ENCODE measurements at places on chromosomes 4 and X.

DNA sequence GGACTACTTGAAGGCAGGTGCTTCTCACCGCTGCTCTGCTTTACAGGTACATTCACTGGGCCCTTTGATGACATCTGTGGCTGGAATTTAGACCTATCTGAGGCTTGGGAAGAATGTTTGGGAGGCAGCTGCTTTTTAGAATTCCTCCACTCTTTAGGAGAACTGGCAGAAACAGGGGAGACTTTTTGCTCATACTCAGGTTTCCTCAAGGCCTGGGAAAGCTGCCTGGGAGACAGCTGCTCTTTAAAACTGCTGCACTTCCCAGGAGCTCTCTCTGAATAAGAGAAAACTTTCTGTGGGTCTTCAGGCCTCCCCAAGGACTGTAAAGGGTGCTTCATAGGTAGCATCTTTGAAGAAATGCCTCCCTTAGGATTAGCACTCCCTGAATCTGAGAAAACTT is 14.3 kb downstream of the CT47C1 start:
- DNase-seq: no peak

DNA sequence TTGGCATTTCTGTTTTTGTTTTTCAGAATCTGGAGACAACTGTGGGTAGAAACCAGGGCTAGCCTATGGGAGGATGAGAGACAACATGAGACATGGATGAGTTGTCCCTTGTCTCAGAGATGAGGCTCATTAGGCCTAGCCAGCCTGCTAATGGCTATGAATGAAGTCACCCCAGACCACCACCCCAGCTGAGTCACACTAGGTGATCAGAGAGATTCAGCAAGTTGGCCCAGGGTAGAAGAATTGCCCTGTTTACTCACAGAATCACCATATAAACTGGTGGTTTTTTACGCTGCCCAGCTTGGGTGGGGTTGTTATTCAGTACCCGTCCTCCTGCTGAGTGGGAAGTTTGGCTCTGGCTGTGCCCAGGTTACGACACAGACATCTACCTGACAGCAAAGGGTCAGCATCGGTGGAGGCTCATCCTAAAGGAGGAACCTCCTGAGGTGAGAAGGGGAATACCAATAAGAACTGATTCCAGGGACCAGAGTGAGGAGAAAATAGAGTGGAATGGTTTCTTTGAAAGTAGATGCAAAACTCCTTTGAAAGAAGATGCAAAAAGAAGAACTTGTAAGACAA is 17.2 kb upstream of the ARSJ start:
- no peak for DNase-seq

GRCh38 chrX:82237328-82237727 is 1035.4 kb downstream of the SH3BGRL start:
- DNase-seq: no peak

DNA sequence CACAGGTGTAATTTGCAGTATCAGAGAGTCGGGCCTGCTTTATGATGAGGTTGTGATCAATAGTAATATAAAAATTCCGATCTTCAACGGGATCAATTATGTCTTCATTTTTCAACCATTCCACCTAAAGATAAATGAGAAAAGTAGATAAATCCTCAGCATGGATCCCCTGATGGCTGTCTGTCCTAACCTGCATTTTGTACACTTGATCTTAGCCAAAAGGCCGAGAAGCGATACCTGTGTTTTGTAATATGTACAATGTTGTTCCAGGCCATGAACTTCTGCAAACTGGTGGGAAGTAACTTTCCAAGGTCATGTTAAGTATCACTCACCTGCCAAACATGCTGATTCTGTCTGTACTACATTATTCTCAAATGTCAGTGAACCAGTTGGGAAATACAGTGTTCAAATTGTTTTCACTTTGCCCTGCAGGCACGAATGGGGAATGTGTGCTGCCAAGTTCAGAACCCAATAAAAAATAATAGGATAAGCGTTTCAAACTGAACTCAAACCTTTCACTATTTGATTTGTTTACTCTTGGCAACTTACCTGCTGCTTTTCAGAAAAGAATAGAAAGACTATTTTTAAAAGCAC is 298.1 kb downstream of the UNC5C start:
- DNase-seq: no peak

GRCh38 chrX:4925911-4926310 is 1212.5 kb upstream of the PRKX start:
- DNase-seq: no peak

- no peak for DNase-seq
These were observed 34.7 kb downstream of the NHS start for GRCh38 chrX:17409566-17410290.

GRCh38 chrX:1484638-1485019 is 31.9 kb upstream of the ASMTL start:
- no peak for DNase-seq

DNA sequence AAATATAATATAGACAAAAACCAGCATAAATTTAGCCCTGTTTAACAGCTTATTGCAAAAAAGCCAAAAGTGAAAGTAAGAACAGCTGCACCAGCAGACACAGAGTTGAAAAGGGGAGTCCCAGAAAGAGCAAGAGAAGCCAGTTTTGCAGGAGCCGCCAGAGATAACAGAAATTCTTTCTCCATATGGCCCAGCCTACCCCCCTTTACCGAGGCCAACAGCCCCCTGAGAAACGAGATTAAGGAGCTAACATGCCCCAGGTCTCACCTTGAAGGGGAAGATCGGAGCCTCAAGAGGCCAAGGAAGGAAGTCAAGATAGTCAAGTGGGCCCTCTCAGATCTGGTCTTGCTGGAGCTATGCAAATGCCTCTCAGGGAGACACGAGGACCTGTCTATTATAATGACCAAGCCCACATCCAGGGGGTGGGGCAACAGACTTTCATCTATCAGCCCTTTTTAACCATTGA is 4.8 kb downstream of the ACOX3 start:
- DNase-seq: peak; percentile 20

- DNase-seq: no peak
These were observed 545.3 kb upstream of the GRID2 start for GRCh38 chr4:91758487-91758886.

DNA sequence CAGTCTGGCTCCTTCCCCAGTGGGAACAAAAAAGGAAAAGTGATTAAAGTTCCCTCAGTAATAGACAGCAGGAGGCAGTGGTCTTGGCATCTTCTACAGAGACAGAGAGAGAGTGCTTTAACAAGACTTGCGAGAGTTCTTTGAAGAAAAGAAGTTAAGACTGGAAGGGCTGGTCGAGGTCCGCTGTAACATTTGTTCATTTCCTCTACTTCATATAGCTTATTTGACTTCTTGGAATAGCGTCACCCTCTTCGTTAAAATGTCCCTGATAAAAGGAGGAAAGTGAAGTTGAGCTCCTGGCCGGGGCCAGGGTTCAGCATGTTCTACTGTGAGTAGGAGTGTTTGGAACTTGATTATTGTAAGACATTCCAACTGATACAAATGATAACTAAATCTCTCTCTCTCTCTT is 179.8 kb downstream of the SLIT2 start:
- no peak for DNase-seq

GRCh38 chr4:62806816-62807215 is 1602.4 kb downstream of the TECRL start:
- DNase-seq: no peak

- DNase-seq: no peak
These were observed 26.4 kb downstream of the SPIN3 start for GRCh38 chrX:56968980-56969379.

- DNase-seq: no peak
These were observed 58.9 kb upstream of the DKK2 start for GRCh38 chr4:107094976-107095375.

- DNase-seq: no peak
These were observed 1.5 kb downstream of the GRSF1 start for GRCh38 chr4:70838204-70838603.

- no peak for DNase-seq
These were observed 110.2 kb upstream of the TENM3 start for GRCh38 chr4:182133033-182133432.

GRCh38 chrX:1453395-1453783 is 680 bp upstream of the ASMTL start:
- peak; percentile 71 for DNase-seq

- DNase-seq: no peak
These were observed 193.2 kb upstream of the FAT4 start for GRCh38 chr4:125121581-125121980.

DNA sequence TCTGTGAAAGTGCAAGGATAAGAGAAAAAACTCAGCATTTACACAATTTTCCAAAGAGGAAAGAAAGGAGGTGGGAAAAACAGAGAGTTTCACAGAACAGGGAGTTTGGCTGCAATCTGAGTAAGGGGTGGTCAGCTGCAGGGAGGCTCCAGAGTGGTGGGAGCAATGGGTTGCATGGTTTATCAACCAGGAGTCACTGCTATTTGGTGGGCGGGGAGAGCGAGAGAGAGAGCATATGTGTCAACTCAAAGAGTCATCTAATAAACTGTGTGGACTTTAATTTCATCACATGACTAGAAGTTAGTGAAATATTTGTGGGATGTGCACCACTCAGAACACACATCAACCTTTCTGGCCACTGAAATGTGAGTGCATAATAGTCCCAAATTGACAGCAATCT is 94.6 kb downstream of the FAM13A start:
- DNase-seq: no peak

DNA sequence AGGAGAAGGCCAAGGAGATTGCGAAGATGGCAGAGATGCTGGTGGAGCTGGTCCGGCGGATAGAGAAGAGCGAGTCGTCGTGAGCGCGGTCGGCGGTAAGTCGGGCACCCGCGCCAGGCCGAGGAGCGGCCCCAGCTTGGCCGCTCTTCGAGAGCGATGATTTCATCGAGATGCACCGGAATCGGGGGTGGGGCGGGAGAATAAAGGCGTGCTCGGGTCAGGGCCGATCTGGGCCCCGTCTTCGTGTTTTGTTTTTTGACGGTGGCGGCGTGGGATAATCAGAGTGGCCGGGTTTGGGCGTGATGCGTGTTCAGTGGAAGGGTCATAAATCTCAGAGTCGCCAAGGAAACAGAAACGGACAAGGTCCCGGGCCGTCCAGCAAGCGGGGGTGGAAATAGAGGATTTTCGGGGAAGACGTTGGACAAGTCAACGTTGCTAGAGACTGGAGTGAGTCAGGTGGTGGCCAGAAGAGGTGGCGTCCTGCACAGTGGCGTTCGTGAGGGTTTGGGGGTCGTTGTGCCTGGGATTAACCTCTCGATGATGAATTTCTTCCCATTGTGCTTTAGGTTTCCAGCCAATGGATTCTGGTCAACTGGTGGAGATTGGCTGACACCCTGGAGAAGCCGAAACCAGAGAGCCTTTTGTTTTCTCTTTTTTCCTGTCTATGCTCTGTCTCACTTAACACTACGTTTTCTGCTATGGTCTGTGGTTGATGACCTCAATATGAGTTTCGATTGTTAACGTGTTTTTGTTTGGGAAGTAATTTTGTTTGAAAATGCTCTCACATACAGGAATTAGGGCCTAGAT is 882 bp downstream of the MRFAP1 start:
- DNase-seq: peak; percentile 50
